SK-MEL-5 (cell line): ENCODE measurements at places on chromosomes 2 and 18. TPM values are rescaled to one million over a fixed set of nuclear protein-coding genes. Genes with fewer than 3 reads are reported as not detected.
A peak's percentile ranks its signal among the peaks of the same experiment; 100 is the strongest.

DNA sequence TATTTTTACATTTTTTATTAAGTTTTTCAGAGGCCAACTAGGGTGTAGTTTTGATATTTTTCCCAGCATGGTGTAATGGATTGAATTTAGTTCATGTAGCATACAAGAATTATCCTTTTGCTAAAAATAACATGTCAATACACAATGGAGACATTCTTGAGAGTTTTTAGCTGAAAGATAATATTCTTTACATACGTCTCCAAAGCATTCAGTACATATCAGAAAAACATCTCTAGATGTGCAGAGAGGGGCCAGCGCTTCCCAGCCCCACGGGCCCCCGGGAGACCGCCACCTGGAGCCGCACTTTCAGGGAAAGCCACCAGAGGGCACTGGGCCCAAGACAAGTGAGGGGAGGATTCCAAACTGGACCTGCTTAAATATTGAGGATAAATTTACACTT, 499.4 kb downstream of the GALR1 start:
- peak; percentile 34 for DNase-seq

DNA sequence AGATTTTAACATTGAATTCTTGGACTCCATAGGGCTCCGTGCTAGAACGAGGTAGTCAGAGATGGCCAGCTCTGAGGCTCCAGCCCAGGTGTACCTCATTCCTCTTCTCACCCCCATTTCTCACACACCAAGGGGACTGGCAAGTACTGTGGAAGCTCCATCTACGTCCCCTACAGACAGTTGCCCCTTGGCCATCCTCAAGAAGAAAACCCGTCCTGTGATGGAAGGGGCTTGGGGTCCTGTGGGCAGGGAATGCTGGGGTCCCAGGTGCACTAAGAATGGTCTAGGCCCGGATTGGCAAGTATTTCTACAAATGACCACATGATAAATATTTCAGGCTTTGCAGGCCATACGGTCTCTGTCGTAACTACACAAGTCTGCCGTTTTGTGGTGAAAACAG, 110.3 kb downstream of the PDCL3 start:
- DNase-seq = no peak

- no peak for DNase-seq
Observed at GRCh38 chr2:6934758-6935651, 17.8 kb downstream of the RNF144A start.

ALPI gene
- not detected in 2 replicates for total RNA-seq

DNA sequence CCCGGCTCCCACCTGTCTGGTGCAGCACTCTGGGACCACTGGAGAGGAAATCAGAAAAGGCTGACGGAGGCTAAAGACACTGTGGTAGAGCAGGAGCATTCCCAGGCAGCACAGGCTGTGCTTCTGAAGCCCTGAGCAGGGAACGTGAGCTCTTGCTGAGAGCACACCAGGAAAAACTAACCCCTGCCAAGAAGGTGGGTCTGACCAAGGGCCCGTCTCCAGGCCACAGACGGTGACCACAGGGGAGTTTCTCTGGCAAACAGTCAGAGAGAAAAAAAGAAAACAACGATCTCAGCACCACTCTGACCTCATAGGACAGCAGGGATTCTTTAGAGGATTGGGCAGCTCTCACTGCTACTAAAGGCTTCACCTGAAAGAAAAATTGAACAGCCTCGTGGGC, 201.4 kb downstream of the AFF3 start:
- no peak for DNase-seq

DNA sequence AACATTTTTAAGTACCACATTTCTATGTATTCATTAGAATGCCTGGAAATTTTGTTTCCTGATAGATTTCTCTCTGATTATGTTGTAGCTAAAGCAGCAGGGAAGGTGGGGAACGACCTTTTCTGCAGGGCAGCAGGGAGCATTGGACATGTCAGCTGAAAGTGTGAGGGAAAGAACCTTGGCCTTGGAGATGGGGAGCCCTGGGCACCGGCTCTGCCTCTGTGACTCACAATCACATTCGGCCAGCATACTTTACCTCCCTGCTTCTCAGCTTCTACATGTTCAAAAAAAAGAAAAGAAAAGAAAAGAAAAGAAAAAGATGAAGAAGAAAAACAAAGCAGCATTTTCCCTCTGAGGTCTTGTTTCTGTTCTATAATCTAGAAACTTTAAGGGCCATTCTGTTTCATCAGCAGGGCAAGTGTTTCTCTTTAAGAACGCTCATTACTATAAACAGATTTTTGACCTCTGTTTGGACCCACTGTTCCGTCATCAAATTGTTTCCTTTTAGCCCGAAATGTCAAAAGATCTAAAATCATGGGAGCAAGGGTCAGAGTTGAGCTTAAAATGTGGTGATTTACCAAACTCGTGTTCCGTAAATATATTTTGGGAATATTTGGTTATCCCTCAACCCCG, 27.9 kb downstream of the SETBP1 start:
- no peak for DNase-seq

INPP4A gene
- 10.9 and 12.7 TPM in 2 replicates for total RNA-seq

- DNase-seq = no peak
Observed at GRCh38 chr2:1827686-1828085, 83.4 kb upstream of the PXDN start.

- DNase-seq = no peak
Observed at GRCh38 chr2:171315781-171316180, 118.0 kb downstream of the METTL8 start.

DNA sequence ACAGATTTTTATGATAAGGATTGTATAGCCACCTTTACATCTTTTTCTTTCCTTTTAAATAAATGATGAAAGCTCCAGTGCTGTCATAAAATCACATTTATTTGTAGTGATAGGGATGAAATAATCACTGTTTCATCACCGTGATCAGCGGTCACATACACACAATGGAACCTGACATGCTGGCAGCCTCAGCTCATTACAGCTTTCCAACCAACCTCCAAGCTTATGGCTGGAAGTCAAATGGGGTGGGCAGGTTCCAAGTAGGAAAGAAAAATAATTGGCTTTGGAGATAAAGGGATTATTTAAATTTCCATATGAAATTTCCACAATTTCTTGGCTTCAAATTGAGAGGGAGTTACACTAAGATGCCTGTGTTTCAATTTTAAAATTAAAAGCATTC, 251.3 kb downstream of the PLCL1 start:
- DNase-seq = no peak

MEP1B gene
- not detected in 2 replicates for total RNA-seq

UGT1A10 gene
- not detected in 2 replicates for total RNA-seq

SLC14A1 gene
- not detected in 2 replicates for total RNA-seq

CTAGE1 gene
- total RNA-seq = 0.03 TPM in 1 of 2 replicates, not detected in the other

DNA sequence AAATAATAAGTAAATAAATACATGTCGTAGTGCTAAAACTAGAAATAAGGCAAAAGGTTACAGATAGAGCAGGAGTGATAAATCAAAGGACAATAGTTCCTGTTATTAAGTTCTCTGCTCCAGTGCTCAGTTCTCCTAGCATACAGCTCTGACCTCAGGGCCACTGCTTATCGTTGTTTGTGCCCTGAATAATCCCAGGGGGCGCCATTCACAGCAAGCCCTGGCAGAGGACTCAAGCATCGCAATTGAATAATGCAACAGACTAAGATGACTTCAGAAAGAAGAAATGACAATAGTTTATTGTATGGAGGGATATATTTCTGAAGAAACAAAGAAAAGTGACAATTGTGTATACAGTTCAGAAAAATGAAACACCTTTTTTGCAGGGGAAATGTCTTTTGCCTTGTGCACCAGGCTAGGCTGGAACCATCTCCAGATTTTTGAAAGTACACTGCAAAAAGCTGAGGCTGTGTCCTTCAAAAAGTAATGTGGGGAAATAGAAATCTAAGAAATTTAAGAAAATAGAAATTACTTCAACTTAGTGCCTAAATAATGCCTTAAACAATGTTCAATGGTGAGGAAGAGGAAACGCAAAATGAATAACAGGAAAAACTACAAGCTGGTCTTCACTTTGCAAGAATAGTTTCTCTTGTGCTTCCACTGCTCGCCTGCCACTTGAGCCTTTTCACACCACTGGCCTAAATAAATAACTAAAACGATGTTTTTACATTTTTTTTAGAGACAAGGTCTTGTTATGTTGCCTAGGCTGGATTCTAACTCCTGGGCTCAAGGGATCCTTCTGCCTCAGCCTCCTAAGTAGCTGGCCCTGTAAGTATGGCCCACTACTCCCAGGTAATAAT, 19.0 kb upstream of the CCNYL1 start:
- DNase-seq = peak; percentile 70

LRRTM1 gene
- not detected in 2 replicates for total RNA-seq

- no peak for DNase-seq
Observed at GRCh38 chr2:27756091-27756490, 15.4 kb upstream of the MRPL33 start.

- DNase-seq = no peak
Observed at GRCh38 chr2:46384457-46384815, 87.2 kb downstream of the EPAS1 start.

ADAM23 gene
- total RNA-seq = 7.6 and 9.3 TPM in 2 replicates
